ENCODE measurements at places on chromosomes 12 and 14. TPM values are rescaled to one million over a fixed set of nuclear protein-coding genes. Genes with fewer than 3 reads are reported as not detected.

The SERPINA12 gene
- not detected for polyA plus RNA-seq

The KRT77 gene
- 0.32 TPM for polyA plus RNA-seq

The LRIG3 gene
- 29.2 TPM for polyA plus RNA-seq

The SLC6A15 gene
- polyA plus RNA-seq = 2.9 TPM

GRCh38 chr14:58587271-58587670 lies 50.5 kb upstream of the DACT1 start:
- no peak for DNase-seq

- DNase-seq = no peak
Measured at GRCh38 chr14:30440961-30441360, 118.0 kb upstream of the G2E3 start.

- no peak for DNase-seq
Measured at GRCh38 chr14:81454572-81455218, 54.6 kb upstream of the STON2 start.

DNA sequence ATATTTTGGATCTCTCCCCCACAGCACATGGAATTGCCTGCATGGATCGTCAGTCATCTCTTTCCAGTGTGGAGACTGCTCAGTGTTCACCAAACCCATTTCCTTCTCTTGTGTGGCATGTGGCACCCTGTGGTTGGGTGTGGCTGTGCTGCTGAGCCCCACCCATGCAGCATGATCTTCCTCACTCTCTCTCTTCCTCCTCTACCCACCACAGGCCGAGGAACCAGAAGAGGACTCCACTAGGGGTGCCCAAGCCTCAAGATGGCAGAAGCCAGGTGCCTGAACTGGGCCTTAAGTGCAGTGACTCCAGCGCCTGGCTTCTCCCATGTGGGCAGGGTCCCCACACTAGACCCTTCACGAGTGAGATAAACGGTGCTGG lies 66.8 kb upstream of the GPR68 start:
- no peak for DNase-seq

DNA sequence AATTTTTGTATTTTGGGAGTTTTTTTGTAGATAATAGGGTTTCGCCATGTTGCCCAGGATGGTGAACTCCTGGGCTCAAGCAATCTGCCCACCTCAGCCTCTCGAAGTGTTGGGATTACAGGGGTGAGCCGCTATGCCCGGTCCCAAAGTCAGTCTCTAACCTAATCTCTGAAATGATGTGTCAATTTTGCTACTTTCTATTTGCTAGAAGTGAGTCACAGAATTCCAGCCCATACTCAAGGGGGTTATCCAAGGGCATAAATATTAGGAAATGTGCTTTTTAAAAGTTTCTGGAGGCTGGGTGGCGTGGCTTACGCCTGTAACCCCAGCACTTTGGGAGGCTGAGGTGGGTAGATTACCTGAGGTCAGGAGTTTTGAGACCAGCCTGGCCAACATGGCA lies 40.5 kb downstream of the RESF1 start:
- DNase-seq = no peak

DNA sequence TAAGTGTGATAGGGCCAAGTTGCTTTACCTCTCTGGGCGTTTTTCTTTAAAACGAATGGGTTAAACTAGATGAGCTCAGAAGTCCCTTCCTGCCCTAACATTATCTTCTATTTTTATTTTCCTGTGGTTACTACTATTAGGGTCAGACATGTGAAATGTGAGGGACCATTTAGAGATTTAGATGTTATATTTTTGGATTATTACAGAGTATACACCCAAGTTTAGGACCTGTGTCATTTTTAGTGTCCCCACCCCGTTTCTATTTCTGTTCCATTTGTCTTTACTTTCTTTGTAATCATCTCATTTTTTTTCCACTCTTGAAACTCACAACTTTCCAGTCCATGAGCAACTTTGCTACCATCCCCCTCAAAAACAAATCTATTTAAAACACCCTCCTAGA lies 56.3 kb downstream of the SLC4A8 start:
- no peak for DNase-seq

DNA sequence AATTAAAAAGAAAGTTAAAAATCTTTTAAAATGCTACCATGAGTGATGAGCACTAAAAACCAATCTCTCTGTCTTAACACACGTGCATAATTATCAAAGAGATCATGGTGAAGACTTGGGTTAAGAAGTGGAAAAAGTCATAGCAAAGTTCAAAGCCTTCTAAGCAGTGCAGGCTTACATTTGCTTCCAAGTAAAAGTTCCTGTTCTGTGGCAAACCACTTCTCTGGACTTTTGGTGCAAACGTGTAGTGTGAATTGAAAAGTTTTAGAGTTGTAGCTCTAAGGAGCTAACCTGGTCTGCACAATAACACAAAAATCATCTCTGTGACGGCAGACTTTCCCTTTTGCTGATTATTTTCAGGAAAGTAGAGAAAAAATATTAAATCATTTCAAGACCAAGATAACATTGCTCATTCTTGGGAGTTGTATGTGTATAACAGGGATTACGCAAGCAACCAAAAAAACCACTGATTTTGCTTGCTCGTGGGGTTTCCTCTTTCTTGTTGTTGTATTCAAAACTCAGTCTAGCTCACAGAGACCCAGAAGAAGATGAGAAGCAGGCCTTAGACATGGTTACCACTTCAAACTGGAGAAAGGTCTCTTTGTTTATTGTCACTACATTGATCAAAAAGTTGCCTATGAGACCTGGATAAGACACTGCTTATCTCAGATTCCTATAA lies 2.3 kb upstream of the GLIPR1 start:
- no peak for DNase-seq

Data from hindlimb muscle (tissue), 1 donor.